ENCODE measurements at places on chromosomes 16 and 17. TPM values are rescaled to one million over a fixed set of nuclear protein-coding genes. Genes with fewer than 3 reads are reported as not detected.
A peak's percentile ranks its signal among the peaks of the same experiment; 100 is the strongest.

DNA sequence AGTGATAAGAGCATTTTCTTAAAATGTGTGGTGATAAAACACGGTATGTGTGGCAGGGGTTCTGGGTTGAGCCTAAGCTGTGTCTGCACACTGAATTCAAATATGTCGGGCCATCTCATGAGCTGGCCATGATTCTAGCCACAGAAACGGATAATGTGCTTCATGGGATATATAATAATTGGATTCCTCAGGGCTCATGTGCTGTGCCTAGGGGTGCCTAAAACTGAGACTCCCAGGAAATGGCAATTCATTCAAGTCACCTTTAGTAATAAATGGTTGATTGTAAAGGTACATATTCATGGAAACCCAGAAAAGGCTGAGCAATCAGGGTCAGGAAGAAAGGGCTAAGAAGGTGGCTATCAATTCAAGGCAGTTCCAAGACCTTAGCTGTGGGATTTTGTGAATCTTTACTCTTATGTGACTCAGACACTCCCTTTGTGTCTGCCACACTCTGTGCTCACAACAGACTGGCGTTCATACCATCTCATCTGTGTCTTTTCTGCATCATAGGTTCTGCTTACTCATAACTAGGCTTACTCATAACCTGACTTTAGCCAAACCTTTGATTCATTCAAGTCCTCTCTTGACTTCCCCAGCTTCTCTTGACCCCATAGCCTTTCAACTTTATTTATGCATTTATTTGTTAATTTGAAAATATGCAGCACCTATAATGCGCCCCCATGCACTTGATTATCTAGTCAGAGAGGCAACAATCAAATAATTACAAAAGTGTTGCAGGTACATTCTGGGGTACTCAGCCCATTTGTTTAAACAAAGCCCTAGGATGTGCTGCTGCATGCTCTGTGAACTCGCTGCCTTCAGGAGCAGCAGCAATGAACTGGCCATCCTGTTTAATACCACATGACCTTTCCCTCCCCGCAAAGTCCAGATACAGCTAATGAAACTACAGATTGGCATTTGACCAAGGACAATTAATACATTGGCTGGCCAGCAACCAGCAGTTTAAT is 28.4 kb upstream of the MED13 start:
- no peaks in the 10 kb centered on the region for H3K36me3 ChIP-seq
- peaks cover 7% of the 10 kb centered on the region for H3K4me1 ChIP-seq
- no peak for DNase-seq
- no peak overlapping the region for H3K27ac ChIP-seq
- no peak overlapping the region for H3K4me3 ChIP-seq

GRCh38 chr17:28726226-28726626 is at the start of gene TLCD1:
TSS of gene TLCD1 (minus strand) at chr17:28726233. CDS start at chr17:28726097, 136 bp downstream.
- peaks cover 45% of the 10 kb centered on the region for H3K36me3 ChIP-seq
- DNase-seq: peak; percentile 85
- peaks cover 46% of the 10 kb centered on the region for H3K4me1 ChIP-seq
- H3K27me3 ChIP-seq: peaks cover 4% of the 10 kb centered on the region
- H3K4me3 ChIP-seq: peak within 1 kb of the TSS; percentile 100

SLC52A1 gene
- not detected for total RNA-seq

- no peak for DNase-seq
- H3K27ac ChIP-seq: peak overlapping the region; percentile 99
- no peaks in the 10 kb centered on the region for H3K27me3 ChIP-seq
- peaks cover 33% of the 10 kb centered on the region for H3K4me1 ChIP-seq
Observed at GRCh38 chr17:81667754-81668153, 1.2 kb downstream of the CCDC137 start.

DNA sequence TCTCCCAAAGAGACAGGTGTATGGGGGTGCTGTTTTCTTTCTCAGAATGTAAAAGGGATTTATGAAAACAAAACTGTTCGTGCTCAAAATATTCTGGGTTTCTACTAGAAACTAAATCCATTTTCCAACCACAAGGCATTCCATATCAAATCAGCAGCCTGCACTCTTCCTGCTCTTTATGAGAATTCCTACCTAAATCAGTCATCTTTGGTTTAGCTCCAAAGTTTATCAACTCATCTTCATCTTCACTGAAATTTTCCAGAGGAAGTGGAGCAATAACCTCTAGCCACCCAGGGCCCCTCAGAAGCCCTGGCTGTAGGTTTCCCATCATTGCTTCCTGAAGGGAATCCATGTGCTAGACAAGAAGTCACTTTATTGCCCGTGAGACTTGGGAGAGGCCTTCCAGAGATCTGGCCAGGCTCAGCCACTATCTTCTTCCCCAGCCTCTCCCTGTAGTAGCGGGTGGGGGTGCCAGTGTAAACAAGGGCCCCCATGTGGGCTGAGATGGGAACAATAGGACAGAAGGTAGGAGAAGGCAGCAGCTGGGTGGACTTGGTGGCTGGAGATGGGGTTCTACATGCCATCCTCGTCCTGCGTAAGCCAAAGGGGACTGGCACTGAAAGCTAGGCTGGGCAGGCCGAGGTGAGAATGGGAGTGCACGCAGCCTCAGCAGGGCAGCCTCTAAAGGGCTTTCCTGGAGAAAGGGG is 22.0 kb upstream of the ALDH3A1 start:
- no peak for DNase-seq
- H3K4me1 ChIP-seq: peaks cover 49% of the 10 kb centered on the region
- H3K27ac ChIP-seq: no peak overlapping the region

GRCh38 chr17:79183293-79184158 is 108.9 kb downstream of the ENGASE start:
- no peaks in the 10 kb centered on the region for H3K36me3 ChIP-seq
- DNase-seq: peak; percentile 20
- H3K27me3 ChIP-seq: peaks cover 58% of the 10 kb centered on the region
- H3K27ac ChIP-seq: no peak overlapping the region
- peaks cover 2% of the 10 kb centered on the region for H3K4me1 ChIP-seq

GRCh38 chr16:10879681-10880589 is 2.9 kb downstream of the CIITA start:
- DNase-seq: no peak
- no peak overlapping the region for H3K27ac ChIP-seq
- peaks cover 52% of the 10 kb centered on the region for H3K4me1 ChIP-seq
- no peaks in the 10 kb centered on the region for H3K36me3 ChIP-seq
- peak overlapping the region; percentile 73 for H3K4me3 ChIP-seq

Measured in activated naive CD8-positive, alpha-beta T cell treated with anti-CD3 and anti-CD28 coated beads for 36 hours (primary cell).